ENCODE measurements at places on chromosomes 12 and 14.

- DNase-seq = no peak
Observed at GRCh38 chr12:85007836-85008235, 28.2 kb downstream of the TSPAN19 start.

DNA sequence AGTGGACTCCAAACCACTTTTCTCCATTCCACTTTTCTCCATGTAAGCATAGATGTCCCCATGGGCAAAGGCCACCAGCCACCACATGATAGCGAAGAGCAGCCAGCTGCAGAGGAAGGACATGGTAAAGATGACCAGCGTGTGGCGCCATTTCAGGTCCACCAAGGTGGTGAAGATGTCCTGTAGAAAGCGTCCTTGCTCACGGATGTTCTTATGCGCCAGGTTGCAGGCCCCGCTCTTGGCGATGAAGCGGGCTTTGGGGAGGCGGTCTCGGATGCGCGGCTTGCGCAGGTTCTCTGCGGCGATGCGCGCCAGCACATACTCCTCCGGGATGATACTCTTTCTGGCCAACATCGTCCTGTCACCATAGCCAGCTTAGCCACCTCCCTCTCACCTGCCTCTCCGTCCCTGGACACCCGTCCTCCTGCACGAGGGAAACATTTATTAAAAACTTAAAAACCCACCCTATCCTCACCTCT, 1.2 kb downstream of the KCNJ8 start:
- no peak for DNase-seq

- no peak for DNase-seq
Observed at GRCh38 chr14:35678403-35679028, 130.6 kb downstream of the RALGAPA1 start.

DNA sequence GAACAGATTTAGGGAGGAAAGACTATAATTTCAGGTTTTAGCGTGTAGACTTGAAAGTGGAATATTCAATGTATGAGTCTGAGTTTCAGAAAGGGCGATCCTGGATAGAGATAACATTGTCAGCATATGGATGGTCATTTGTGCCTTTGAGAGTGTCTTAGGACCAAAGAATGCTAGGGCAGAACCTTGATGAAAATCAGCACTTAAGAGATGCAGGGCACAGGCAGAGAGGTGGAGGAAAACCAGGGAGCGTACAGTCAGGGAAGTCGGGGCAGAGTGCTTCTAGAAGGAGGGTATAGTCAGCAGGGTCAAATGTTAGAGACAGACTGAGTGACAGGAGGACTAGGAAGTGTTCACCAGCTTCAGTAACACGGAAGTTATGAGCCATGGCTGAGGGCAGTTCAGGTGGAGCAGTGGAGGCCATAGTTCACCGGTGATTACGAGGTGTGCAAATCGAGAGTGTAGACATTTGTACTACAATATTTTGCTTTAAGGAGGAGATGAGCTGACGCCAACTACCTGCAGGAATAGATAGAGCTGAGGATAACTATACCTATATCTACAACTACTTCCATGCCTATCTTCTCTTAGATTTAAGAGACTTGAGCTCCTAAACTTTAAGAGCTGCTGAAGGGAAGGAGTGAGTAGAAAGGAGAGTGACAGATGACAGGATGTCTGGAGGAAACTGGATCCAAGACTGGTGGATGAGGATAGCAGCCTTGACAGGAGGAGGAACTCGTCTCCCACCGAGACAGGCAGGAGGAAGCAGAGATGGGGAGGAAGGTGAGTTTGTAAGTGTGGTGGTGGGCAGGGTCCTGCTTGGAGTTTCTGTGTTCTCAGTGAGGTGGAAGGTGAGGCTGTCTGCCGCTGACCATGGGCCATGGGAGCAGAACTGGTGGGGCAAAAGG, 6.5 kb downstream of the CBLN3 start:
- no peak for DNase-seq

- no peak for DNase-seq
Observed at GRCh38 chr12:47903151-47903611, 1.6 kb downstream of the VDR start.

Measured in cerebellum (tissue), 4 donors.